ENCODE measurements at places on chromosomes 11 and 22.

- no peak for DNase-seq
Measured at GRCh38 chr11:106503901-106504300, 426.4 kb downstream of the AASDHPPT start.

GRCh38 chr11:79461144-79461543 is 20.3 kb upstream of the TENM4 start:
- DNase-seq: peak; percentile 18

GRCh38 chr11:72686639-72687220 is 12.5 kb upstream of the PDE2A start:
- DNase-seq: no peak

DNA sequence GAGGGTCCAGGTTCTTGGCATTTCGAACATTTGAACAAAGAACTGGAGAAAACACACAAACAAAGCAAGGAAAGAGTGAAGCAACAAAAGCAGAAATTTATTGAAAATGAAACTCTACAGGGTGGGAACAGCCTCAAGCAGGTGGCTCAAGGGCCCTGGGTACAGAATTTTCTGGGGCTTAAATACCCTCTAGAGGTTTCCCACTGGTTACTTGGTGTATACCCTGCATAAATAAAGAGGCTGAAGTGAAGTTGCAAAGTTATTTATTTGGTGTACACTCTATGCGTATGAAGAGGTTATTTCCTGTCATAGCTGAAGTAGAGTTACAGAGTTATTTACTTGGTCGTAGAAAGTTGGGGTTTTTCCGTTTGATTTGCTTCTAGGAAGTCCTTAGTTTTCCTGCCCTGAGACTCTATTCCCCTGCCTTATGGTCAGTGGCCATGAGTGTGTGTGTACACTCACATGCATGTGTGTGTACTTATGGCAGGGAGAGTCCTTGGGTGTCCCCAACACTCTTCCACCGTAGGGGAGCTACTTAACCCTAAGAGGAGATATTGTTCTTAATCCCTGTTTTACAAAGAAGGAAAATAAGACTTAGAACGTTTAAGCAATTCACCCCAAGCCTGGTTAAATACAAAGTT is 5.6 kb upstream of the SMCO4 start:
- DNase-seq: no peak

GRCh38 chr11:35363854-35364780 is 55.2 kb downstream of the SLC1A2 start:
- peak; percentile 47 for DNase-seq

DNA sequence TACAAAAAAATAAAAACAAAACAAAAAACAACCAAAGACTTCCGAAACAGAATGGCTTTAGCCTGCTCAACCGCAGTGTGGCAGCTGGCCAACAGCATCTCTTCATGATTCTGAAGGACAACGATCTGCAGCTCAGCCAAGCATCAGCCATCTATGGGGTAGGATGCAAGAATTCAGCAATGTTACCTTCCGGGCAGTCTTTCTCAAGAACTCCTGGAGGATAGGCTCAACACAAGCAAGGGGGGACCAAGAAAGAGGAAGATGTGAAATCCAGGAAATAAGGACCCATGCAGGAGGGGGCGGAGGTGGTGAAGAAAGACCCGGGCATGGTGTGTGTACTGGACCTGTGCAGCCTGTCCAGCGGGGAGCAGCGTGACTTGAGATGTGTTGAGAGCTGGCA is 3.5 kb upstream of the TSPO start:
- no peak for DNase-seq

DNA sequence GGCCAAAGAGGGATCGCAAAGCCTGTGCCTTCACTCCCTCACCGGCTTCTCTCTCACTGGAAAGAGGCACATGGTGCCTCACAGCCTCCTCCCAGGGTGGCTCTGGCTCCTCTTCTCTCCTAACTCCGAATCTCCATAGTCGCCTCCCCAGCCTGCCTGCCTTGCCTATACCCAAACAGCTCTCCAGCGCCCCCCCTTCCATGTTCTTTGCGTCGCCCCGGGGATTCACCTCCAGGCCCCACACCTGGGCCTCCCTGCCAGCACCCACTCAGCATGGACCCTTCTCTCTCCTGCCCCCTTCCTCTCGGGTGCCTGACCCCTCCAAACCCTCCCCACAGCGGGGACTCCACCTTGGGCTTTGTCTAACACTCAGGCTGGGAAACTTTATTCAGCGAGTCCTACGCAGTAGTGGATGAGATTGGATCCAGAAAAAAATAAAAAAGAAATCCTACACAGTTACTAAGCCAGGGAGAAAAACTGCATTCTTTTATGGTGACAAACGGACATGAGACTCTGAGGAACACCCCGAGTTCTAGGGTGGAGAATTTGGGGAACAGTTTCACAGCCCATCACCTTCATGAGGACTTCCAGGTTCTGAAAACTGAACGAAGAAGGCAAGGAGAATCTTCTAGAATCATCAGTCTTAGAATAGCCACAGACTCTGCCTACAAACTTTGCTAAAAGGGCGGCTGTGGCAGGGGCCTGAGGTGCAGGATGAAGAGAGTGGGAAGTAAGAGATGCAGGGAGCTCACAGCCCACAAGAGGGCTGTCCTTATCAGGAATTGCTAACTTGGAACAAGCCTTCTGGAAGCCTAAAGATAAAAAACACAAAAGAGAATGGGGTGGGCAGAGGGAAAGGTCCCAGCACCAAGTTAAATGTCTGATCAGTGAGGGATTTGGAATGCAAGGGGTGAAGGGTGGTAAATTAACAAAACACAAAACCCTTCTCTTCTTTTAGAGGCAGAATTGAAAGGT is 5.3 kb downstream of the PPM1F start:
- DNase-seq: no peak

GRCh38 chr11:33067294-33067693 is 27.9 kb downstream of the TCP11L1 start:
- DNase-seq: no peak

GRCh38 chr11:69540118-69541000 is 58.9 kb downstream of the LINC01488 start:
- no peak for DNase-seq

DNA sequence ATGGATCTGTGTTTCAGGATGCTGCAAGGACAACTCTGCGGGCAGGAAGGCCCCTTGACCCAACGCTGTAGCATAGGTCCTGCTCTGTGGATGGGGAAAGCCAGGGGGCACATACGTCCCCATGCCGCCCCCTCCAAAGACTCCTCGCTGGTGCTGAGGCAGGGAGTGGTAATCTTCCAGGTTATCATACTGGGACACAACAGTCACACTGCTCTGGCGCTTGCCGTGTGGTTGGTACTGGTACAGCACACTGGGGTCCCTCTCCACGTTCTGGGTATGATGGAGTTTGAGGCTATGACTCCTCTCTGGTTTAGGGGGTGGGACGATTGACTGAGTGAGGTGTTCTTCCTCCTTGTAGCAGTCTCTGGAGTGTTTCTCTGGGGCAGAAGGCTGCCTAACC is 26.2 kb upstream of the TP53AIP1 start:
- no peak for DNase-seq

GRCh38 chr11:113087706-113088105 is 126.5 kb downstream of the NCAM1 start:
- no peak for DNase-seq

DNA sequence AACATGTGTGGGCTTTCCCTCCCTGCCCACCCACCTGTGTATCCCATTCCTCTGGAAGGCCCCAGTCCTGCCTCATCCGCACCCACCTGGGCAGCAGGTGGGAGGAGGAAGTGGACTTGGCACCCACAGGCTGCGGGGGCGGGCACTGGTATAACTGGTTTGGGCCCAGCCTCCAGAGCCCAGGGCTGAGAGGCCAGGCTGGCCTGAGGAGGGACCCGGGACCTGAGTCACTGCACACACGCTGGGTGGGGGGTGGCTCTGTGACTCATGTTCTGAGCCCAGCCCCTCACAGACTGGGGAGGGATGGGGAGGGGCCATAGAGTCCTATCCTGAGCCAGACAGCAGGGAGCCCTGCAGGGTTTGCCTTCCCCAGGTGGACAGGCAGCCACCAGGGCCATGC is 16.7 kb downstream of the PHLDA2 start:
- DNase-seq: no peak

GRCh38 chr22:20239676-20240446 is 28.3 kb downstream of the RTN4R start:
- DNase-seq: no peak

- DNase-seq: no peak
Measured at GRCh38 chr11:75315439-75315805, 36.0 kb downstream of the ARRB1 start.

GRCh38 chr11:1456176-1456575 is 30.4 kb downstream of the MOB2 start:
- no peak for DNase-seq

GRCh38 chr11:57977709-57978108 is 46.0 kb upstream of the OR9Q1 start:
- DNase-seq: no peak

GRCh38 chr11:128324531-128325141 is 262.7 kb downstream of the ETS1 start:
- DNase-seq: no peak

DNA sequence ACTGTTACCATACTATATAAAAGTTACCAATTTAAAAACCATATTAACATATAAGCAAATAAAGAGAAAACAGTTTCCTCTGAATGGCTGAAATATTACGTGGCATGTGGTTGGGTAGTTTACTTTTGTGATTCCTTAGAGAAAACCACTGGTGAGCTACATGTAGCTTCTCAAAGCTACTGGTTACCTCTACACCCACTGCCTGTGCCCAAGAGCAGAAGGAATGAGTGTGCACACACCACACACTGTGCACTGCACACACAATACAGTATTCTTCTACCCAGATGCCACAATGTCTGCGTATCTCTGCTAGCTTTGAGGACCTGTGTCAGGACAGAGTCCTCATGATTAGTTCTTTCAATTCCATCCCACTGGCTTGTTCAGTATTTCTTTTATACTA is 25.5 kb upstream of the YPEL1 start:
- no peak for DNase-seq

DNA sequence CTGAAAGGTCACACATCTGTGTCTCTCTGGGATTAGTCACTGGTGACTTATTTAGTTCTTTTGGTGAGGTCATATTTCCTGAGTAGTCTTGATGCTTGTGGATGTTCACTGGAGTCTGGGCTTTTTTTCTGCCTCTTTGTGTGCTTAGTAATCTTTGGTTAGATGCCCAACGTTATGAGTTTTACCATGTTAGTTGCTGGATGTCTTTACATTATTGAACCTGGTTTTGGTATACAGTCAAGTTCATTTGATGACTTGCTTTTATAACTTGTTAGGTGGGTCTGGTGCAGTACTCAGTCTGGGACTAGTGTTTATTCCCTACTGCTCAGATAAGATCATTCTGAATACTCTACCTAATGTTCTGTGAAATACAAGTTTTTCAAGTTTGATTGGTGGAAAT is 26.2 kb upstream of the SLC37A2 start:
- DNase-seq: no peak

DNA sequence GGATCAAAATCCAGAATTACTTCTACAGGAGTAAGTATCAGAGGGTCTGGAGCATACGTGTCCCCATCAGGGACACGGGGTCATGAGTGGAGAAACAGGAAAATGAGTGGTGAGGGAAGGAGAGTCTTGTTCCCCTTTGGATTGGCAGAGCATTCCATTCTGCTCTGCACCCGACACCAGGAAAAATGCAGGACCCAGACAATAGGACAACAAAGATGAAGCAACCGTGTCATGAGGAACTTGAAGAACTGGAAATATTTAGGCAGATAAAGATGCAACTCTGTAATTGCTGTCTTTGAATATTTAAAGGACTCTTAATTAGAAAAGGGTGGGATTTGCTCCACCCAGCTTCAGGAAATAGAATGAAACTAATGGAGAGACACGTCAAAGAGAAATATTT is 89.0 kb upstream of the BLID start:
- DNase-seq: no peak

- DNase-seq: peak; percentile 32
Measured at GRCh38 chr11:26134481-26135355, 197.2 kb upstream of the ANO3 start.

GRCh38 chr11:62171261-62171723 is 18.7 kb upstream of the SCGB1D1 start:
- peak; percentile 81 for DNase-seq

DNA sequence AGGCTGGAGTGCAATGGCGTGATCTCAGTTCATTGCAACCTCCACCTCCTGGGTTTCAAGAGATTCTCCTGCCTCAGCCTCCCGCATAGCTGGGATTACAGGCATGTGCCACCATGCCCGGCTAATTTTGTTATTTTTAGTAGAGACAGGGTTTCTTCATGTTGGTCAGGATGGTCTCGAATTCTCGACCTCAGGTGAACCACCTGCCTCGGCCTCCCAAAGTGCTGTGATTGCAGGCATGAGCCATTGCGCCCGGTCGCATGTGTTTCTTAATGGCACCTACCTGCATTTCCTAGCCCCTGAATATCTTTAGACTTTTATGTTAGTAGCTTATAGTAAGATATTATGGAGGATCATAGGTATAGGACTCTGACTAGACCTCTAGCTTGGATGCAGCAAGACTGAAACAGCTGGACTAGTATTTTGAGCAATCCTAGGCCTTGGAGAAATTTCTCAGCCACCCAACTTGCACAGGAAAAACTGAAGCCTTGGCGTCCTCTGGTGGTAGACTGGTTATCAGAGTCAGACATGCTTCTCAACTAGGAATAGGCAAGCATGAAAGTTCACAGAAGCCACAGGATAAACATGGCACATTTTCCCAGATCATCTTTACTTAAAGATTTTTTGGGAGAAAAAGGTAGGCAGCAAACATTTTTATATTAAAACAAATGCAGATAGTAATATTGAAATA is 22.7 kb upstream of the C1QTNF4 start:
- DNase-seq: peak; percentile 54

DNA sequence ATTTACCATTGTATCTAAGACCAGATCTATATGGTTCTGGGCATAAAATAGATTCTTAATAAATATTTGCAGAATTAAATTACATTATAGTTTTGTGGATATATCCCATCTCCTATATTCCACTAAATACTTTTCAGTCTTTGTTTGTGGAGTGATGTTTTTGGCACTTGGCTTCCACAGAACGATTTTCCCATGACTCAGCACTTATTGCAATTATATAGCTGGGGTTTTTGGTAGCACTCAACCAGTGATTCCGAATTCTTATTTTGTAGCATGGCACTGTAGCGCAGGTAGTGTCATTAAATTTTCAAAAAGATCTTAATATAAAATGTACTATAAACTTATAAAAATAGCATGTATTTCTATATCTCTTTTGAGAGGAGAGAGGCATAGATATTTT is 221.2 kb downstream of the TRPC6 start:
- DNase-seq: no peak

Data from globus pallidus (tissue), 1 donor.